ENCODE measurements at places on chromosomes 2 and 18.

DNA sequence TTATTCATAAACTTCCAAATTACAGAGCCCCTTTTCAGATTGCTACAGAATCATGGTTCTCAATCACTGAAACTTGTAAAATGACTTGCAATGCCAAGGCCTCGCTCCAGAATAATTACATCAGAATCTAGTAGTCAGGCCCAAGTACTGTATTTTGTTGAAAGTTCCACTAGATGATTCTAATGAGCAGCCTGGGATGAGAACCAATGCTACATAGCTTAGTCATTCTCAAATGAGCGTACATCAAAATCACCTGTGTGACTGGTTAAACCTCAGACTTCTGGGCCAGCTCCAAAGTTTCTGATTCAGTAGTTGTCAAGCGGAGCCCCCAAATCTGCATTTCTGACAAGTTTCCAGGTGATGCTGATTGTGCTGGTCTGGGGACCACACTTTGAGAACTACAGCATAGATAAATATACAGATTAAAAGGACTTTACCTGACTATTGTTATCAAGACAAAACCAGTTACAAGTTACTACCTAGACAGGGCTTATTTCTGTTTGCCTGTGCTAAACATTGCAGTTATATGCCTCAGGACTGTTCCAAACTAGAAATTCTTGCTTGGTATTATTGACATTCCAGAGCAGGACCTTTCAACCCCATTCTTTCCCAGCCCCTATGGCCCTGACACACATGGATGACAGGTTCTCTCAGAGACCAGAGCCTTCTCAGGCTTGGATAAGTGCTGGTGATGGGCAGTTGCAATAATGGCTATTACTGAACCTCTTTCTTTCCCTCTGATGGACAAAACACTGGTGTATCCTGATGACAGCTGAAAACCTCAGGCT is 83.1 kb downstream of the UPP2 start:
- no peak for DNase-seq

GRCh38 chr2:144452989-144453336 is 67.0 kb downstream of the ZEB2 start:
- no peak for DNase-seq

GRCh38 chr2:197435598-197436420 is 981 bp upstream of the SF3B1 start:
- DNase-seq: no peak

GRCh38 chr2:54470266-54470938 is 14.3 kb downstream of the SPTBN1 start:
- DNase-seq: no peak

DNA sequence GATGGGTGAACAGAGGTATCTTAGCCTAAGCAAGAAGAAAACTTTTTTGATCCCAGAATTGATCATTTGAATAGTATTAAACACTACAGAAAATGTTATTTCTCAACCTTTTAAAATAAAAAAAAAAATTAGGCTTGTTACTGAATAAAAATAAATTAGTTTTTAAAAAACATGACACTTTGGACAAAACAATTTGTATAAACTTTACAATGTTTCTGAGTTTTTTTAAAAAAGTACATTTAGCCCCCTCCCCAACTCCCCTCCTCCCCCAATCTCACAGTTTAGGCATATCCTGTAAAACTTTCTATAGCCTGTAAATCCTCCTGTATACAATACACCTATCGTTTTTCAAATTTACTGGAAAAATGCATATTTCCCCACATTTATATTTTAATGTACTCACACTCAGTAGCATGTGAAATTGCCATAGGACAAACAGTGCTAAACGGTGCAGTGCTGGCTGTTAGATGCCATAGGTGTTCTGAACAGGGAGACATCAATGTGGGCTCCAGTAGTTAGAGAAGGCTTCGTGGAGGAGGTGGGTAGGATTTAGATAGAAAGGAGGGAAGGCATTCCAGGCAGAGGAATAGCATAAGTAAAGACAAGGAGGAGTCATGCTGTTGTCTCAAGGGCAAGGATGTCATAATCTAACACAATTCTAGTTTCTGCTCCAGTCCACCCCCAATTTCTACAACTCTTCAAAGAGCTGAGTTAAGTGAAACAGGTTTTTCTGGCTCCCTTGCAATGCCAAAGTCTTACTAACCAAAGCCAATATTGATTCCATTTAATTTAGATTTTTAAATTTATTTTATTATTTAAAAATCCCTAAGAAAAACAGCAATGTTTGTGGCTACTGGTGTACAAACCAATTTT is 50.9 kb downstream of the SP3 start:
- DNase-seq: no peak

DNA sequence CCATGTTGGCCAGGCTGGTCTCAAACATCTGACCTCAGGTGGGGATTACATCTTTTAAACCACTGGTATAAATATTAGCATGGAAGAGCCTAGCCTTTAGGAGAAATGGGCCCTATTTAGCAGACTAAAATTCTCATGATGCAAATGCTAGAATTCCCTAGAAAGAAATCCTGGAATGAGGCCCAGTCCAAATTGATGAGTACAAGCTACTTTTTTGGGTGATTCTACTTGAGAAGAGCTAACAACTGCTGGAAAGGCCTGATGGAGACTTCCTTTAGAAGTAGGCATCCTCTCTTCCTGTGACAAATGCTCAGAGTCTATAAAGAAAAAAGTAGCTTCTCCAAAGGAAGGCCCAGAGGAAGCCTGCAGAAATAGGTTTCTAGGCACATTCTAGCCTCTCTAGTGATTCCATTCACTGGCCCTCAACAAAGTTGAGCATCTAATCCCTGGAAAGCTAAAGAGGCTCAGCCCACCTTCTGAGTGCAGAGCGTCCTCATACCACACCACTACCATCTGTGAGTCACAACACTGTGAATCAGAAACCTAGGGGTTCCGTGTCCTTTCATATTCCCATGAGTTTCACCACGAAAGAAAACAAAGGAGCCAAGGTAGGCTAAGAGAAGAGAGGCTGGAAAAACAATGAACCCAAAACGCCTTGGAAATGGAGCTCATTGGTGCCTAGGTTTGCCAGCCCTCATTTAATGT is 183.1 kb downstream of the C1D start:
- no peak for DNase-seq

DNA sequence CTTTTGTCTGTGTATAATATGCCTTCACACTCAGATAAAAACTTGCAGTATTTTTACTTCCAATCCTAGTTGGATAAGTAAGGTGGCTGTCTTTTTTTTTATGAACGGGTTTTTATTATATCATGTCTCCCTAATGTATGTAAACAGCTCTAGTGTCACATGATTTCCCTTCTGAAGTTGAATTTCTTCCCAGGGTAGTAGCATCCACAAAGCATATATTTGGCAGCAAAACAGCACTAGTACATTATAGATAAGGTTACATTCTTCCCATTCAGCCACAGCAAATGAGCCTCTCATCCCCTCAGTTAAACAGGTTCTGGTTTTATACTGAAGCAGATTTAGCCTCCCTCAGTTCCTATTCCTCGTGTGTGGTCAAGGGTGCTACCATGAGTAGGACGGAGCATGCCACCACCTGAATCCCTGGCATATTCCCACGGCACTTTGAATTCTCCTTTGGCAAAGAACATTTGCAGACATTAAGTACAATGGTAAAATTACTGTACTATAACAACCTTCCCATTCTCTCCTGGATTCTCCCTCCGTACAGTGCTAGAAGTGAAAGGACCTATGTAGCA is 15.4 kb upstream of the DTNA start:
- DNase-seq: no peak

DNA sequence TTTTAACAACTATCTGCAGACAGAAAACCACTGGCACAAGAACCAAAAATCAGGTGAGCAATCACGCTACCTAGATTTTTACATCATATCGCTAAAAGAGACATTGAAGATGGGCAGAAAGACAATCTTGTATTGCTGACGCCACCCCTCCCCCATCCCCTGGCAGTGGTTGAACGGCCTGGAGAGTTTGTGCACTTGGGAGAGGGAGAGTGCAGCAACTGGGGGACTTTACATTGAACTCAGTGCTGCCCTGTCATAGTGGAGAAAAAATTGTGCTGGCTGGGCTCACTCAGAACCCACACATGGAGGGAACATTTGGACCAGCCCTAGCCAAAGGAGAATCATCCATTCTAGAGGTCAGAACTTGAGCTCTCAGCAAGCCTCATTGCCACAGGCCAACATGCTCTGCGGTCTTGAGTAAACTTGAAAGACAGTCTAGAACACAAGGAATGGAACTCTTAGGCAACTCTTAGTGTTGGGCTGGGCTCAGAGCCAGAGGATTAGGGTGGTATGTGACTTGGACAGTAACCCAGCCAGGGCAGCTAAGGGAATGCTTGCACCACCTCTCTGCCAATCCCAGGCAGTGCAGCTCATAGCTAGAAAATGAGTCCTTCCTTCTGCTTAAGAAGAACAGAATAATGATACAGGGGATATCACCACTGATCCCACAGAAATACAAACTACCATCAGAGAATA is 220.0 kb upstream of the CYP26B1 start:
- peak; percentile 48 for DNase-seq

- DNase-seq: no peak
Measured at GRCh38 chr2:166081852-166082251, 46.0 kb downstream of the SCN1A start.

- DNase-seq: peak; percentile 60
Measured at GRCh38 chr18:13266218-13267100, 47.9 kb downstream of the LDLRAD4 start.

GRCh38 chr2:85756195-85756594 is 2.4 kb downstream of the ATOH8 start:
- DNase-seq: no peak

DNA sequence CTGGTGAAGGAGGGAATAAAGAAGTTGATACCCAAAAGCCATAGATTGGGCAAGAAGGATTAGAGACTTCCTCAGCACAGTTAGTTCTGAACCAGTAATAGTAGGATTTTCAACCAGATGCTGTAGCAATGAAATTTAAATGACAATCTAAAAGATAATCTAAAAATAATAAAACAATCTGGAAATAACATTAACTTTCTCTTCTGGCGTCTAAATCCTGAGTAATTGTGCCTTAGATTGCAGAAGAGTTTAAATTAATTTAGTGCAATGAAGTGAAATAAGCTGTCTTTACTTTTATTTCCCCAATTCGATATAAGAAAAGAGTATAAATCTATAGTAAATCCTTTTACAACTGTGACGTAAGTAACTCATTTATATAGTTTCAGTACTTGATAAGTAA is 186.8 kb upstream of the DOK6 start:
- DNase-seq: no peak

DNA sequence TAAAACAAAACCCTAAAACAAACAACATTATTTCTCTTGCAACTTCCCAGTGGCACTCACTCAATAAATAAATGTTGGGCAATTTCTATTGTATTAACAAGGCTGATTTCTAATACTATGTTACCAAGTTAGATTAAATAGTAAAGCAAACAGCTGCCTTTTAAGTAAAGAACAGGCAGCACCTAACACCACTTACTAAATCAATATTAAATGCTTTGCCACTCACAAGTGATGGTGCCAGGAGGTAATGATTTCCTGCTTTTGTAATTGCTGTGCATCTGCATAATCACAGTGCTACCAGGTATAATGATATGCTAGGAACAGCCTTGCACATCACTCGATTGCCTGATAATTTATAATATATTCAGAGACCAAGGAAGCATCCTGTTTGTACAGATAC is 276.5 kb downstream of the NBAS start:
- no peak for DNase-seq
